GM04504 (cell line): ENCODE measurements at places on chromosomes 6 and 20.
A peak's percentile ranks its signal among the peaks of the same experiment; 100 is the strongest.

DNA sequence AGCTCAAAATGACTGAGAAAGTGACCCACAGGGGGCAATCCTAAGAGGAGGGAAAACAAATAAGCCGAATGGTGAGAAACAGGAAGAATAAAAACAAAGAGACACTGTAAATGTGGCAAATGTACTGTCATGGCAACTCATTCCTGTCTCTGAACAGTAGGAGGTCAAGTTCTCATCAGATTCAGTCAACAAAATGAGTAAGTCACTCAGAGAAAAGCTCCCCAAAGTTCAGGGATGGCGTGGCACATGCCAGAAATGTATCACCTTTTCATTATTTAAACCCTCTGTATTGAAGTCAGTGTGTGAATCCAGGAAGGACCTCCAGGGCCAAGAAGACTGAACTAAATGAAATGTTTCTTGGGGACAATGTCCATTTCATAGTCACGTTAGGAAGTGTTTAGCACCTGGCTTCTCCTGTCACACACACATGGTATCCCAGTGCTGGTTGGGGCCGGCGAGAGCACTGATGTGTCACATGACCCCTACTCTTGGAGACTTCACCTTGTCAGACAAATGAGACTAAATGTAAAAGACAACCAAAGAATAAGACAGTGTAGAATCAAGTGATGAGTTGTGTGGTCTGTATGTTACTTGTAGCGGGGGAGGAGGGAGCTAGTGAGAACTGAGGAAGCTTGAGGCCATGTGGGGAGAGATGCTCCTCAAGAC is 20.7 kb downstream of the CNR1 start:
- DNase-seq: no peak

DNA sequence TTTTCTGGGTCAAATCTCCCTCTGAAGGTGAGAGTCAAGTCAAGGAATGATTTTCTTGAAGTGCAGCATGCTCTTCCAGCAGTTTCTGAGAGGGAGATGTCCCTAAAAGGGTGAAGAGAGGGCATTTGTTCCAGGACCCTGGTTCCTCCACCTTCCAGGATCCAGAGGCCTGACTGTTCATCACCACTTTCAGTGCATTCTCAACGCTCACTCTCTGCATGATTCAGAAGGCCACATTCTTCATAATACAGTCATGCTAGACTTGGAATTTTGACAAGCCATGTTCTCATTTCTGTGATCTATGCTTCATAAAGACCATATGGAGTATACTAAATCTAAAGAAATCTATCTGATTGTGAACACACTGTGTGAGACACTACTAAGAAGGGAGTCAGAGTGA is 85.1 kb downstream of the PDE7B start:
- DNase-seq: peak; percentile 85

DNA sequence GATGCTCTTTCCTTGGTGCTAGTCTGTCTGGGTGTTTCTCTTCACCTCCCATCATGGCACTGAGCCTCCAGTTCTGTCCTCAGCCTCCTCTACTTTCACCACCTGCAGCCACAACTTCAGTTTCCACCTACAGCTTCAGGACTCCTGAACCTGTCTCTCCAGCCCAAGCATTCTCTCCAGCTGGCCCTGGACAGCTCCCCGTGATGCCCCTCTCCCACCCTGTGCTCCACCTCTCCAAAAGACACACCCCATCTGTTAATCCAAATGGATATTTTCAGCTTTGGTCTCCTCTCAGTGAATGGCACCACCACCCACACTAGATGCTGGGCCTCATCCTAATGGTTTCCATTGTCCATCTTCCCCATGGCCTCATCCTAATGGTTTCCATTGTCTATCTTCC is 79.5 kb upstream of the NEDD9 start:
- DNase-seq: no peak

DNA sequence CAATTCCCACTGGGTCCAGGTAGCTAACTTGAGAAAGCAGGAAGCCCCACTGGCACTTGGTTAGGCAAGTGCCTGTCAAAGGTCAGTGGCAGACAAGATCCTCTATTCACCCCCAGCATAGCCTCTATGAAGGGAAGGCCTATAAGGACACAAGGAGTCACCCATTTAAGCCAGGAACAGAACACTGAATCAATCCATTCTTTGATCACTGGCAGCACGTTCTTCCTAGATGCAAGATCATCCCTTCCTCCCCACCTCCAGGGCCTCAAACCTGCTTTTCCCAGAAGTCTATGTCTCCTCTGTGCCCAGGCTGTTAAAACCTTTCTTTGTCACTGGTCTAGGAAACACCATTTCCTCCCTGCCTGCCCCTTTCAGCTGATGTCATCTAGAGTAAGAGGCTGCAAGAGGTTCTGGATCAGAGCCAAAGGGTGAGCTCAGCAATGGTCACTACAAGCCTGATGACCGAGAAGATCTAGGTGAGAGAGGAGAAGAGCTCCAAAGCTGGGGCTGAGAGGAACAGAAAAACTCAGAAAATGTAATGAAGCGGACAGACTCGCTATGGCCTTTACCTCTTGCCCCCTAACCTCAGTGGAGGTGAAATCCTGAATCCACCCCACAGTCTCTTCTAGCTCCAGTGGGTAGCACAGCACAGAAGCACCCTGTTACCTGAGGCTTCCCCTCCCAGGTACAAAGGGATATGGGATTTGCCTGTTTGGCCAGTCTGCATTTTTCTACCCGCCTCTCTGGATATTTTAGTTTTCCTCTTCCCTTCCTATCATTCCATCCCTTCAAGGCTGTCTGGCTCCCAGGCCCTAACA is 1.8 kb downstream of the GTPBP2 start:
- DNase-seq: peak; percentile 95

GRCh38 chr6:144215402-144215931 is 65.2 kb downstream of the STX11 start:
- DNase-seq: peak; percentile 22

- no peak for DNase-seq
Observed at GRCh38 chr20:57244221-57244585, 22.2 kb downstream of the BMP7 start.

GRCh38 chr20:20297181-20297580 is 70.7 kb upstream of the INSM1 start:
- DNase-seq: no peak

GRCh38 chr20:22825546-22825945 is 209.6 kb upstream of the SSTR4 start:
- no peak for DNase-seq

- no peak for DNase-seq
Observed at GRCh38 chr20:50635676-50636600, 55.4 kb downstream of the RIPOR3 start.

GRCh38 chr6:41733707-41734665 is 1.4 kb downstream of the TFEB start:
- DNase-seq: peak; percentile 29
